Effector memory CD4-positive, alpha-beta T cell (primary cell): ENCODE measurements at places on chromosomes 12 and 14.

GRCh38 chr14:100155049-100155621 is 4.3 kb downstream of the DEGS2 start:
- no peak for DNase-seq
- no peak overlapping the region for H3K4me3 ChIP-seq
- H3K4me1 ChIP-seq = peaks cover 13% of the 10 kb centered on the region
- H3K27me3 ChIP-seq = peaks cover 10% of the 10 kb centered on the region
- H3K36me3 ChIP-seq = no peaks in the 10 kb centered on the region

DNA sequence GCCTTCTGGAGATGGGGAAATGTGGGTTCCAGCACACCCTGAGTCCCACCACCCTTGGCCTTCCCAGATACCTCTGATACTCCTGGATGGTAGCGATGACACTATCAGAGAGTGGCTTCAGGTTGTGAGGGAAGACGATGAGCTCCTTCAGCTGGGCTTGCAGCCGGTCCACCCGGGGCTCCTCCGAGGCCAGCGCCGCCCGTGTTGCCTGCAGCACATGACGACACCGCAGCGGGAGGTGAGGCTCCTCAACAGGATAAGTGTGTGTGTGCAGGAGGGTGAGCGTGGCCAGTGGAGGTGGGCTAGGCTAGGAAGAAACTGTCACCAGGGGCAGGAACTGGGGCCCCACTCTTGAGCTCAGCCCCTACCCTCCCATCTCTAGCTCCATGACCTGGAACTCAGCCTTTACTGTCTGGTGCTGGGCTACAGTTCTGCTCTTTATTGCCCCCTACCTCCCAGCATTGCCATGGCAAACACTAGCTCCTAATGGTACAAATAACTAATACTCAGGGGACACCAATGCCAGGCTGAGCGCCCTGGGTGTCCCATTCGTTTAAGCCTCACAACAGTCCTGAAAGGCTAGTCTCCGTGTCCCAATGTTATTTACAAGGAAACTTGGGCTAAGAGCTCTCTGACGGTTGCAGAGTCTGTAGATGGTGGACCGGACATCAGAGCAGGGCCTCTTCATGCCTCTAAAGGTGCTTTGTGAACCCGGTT is 64.1 kb downstream of the SYNE3 start:
- DNase-seq = no peak
- peaks cover 92% of the 10 kb centered on the region for H3K36me3 ChIP-seq
- no peak overlapping the region for H3K4me3 ChIP-seq
- no peaks in the 10 kb centered on the region for H3K4me1 ChIP-seq
- H3K27ac ChIP-seq = no peak overlapping the region

- no peak for DNase-seq
- H3K4me1 ChIP-seq = no peaks in the 10 kb centered on the region
- no peak overlapping the region for H3K4me3 ChIP-seq
- no peaks in the 10 kb centered on the region for H3K36me3 ChIP-seq
- H3K27me3 ChIP-seq = no peaks in the 10 kb centered on the region
- no peak overlapping the region for H3K27ac ChIP-seq
These were observed 13.7 kb downstream of the HRK start for GRCh38 chr12:116867523-116867922.

- H3K4me3 ChIP-seq = no peak overlapping the region
- no peak overlapping the region for H3K27ac ChIP-seq
- H3K36me3 ChIP-seq = no peaks in the 10 kb centered on the region
- H3K27me3 ChIP-seq = no peaks in the 10 kb centered on the region
- no peaks in the 10 kb centered on the region for H3K4me1 ChIP-seq
These were observed 413.1 kb upstream of the CLEC14A start for GRCh38 chr14:38669027-38669426.

- peaks cover 6% of the 10 kb centered on the region for H3K4me1 ChIP-seq
- DNase-seq = no peak
- H3K27me3 ChIP-seq = no peaks in the 10 kb centered on the region
- no peak overlapping the region for H3K4me3 ChIP-seq
- no peak overlapping the region for H3K27ac ChIP-seq
These were observed 75.3 kb upstream of the AMN1 start for GRCh38 chr12:31804185-31804504.

- H3K4me1 ChIP-seq = no peaks in the 10 kb centered on the region
- H3K27ac ChIP-seq = no peak overlapping the region
- no peaks in the 10 kb centered on the region for H3K36me3 ChIP-seq
- H3K4me3 ChIP-seq = no peak overlapping the region
These were observed 10.0 kb upstream of the LRTM2 start for GRCh38 chr12:1810201-1810930.

DNA sequence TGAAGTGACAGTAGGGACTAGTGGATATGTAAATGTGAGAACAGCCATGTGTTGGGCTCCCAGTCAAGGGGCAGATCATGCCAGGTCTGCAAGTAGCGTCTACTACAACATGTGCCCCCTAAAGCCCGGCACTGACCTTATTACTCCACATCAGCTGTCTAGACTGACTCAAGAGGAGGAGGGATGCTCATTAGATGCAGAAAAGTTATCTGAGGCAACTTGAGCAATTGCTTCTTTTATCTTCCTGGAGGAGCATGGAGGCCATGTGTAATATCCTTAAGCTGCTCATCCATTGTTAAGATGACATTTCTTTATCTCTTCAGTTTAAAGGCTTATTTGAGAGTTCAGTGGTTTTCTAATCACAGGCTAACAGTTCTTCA is 404.7 kb upstream of the FLRT2 start:
- H3K27ac ChIP-seq = no peak overlapping the region
- H3K4me3 ChIP-seq = no peak overlapping the region
- no peaks in the 10 kb centered on the region for H3K4me1 ChIP-seq
- DNase-seq = no peak
- H3K27me3 ChIP-seq = no peaks in the 10 kb centered on the region
- no peaks in the 10 kb centered on the region for H3K36me3 ChIP-seq

- H3K27ac ChIP-seq = no peak overlapping the region
- no peak for DNase-seq
- peaks cover 19% of the 10 kb centered on the region for H3K4me1 ChIP-seq
- peaks cover 6% of the 10 kb centered on the region for H3K36me3 ChIP-seq
These were observed 1.7 kb downstream of the SLC39A9 start for GRCh38 chr14:69400154-69400553.

DNA sequence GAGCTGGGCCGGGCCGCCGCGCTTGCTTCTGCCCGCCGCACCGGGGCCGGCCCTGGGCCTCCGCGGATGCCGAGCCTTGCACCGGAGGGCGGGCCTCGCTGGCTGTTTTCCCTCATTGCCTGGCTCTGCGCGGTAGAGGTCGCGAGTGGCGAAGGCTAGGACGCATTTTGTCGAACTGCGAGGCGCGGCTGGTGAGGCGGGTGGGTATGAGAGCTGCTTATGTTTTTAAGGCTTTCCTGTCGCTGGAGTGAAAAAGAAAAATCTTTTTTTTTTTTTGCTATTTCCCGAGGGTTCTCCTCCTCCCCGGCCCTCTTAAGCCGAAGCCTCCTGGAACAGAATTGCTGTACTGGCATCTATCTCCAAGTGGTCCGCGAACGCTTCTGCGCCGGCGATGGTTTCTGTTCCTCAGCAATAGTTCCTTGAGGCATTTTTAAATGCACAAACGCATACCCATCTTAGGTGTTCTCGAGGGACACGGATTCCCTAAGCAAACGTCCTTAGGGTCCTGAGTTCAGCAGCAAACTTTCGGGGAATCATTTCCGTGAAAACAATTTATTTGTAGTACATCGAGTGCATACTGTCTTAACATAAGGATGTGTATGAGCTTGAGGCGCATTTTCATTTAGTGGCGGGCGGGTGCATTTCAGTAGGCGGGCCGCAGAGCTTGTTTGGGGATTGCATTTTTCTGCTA is 631 bp downstream of the RESF1 start:
- H3K27me3 ChIP-seq = no peaks in the 10 kb centered on the region
- H3K4me1 ChIP-seq = peaks cover 14% of the 10 kb centered on the region
- DNase-seq = peak; percentile 27

DNA sequence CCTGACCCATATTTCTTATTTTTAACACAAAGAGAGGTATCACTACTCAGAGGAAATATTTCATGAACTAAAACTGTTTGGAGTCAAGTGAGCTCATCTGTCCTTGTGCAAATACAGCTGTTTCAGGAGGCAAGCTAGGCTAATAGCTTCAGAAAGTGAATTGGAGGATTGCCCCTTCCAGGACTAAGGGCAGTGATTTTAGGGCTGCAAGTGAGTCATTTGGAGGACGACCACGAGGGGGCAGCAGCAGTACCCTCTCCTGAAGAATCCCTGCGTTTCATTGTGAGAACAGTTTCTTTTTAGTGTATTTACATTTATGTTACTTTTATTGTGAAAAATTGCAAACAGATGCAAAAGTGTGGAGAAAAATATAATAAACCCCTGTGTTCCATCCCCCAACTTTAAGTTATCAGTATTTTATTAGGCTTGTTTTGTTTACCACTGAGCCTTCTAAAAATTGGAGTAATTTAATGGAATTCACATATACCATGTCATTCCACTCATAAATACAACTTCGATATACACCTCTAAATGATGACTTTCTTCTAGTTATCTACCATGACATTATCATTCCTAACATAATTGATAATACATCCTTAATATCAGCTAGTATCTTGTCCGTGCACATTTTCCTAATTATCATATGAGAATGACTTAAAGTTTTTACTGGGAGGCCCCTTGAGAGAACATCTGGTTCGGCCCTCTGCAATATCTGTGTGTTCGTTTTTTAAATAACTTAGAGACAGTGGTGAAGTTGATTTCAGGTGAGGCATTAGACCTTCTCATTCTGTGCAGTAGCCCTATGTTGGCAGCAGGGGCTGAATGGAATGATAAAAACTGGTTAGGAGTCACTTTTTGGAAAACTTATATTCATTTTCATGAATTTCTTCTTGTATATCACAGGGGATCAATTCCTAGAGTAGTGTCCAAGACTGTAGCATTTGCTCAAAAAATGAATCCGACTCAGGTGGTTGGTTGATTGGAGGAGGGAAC is 13.7 kb downstream of the FOXJ2 start:
- no peak overlapping the region for H3K4me3 ChIP-seq
- no peaks in the 10 kb centered on the region for H3K4me1 ChIP-seq
- H3K27me3 ChIP-seq = no peaks in the 10 kb centered on the region
- DNase-seq = peak; percentile 72
- no peak overlapping the region for H3K27ac ChIP-seq

- no peaks in the 10 kb centered on the region for H3K4me1 ChIP-seq
- H3K27me3 ChIP-seq = no peaks in the 10 kb centered on the region
- DNase-seq = no peak
- H3K4me3 ChIP-seq = no peak overlapping the region
- no peak overlapping the region for H3K27ac ChIP-seq
- peaks cover 5% of the 10 kb centered on the region for H3K36me3 ChIP-seq
These were observed 9.8 kb downstream of the CHGA start for GRCh38 chr14:92932448-92933395.

- no peak overlapping the region for H3K27ac ChIP-seq
- no peaks in the 10 kb centered on the region for H3K36me3 ChIP-seq
- no peak for DNase-seq
- peaks cover 7% of the 10 kb centered on the region for H3K27me3 ChIP-seq
- no peaks in the 10 kb centered on the region for H3K4me1 ChIP-seq
- no peak overlapping the region for H3K4me3 ChIP-seq
These were observed 404.8 kb downstream of the ATP23 start for GRCh38 chr12:58346032-58346632.

GRCh38 chr12:52359621-52360061 is 7.6 kb downstream of the KRT85 start:
- no peaks in the 10 kb centered on the region for H3K4me1 ChIP-seq
- no peak overlapping the region for H3K4me3 ChIP-seq
- no peaks in the 10 kb centered on the region for H3K36me3 ChIP-seq
- no peak for DNase-seq

DNA sequence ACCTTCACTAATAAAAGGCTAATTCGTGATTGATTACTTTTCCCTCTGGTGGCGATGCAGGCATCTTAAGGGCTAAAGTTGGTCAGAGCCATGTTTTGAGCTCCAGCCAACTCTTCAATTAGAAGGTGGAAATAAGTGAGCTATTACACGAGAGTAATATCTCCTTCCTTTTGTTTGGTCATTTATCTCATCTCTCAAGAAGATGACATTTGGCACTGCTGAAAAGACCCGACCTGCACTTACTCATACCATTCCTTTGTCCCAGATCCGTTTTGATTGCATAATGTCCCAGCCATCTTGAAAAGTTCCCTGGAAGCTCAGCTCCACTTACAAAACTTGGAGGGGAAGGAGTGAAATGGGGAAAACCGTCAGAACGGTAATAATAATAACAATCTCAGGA is 316.2 kb downstream of the VRK1 start:
- peaks cover 3% of the 10 kb centered on the region for H3K27me3 ChIP-seq
- H3K27ac ChIP-seq = no peak overlapping the region
- no peak for DNase-seq
- no peak overlapping the region for H3K4me3 ChIP-seq
